ENCODE measurements at places on chromosomes 12 and 14.

GRCh38 chr14:24873551-24873950 lies 176.4 kb downstream of the STXBP6 start:
- no peak for DNase-seq

DNA sequence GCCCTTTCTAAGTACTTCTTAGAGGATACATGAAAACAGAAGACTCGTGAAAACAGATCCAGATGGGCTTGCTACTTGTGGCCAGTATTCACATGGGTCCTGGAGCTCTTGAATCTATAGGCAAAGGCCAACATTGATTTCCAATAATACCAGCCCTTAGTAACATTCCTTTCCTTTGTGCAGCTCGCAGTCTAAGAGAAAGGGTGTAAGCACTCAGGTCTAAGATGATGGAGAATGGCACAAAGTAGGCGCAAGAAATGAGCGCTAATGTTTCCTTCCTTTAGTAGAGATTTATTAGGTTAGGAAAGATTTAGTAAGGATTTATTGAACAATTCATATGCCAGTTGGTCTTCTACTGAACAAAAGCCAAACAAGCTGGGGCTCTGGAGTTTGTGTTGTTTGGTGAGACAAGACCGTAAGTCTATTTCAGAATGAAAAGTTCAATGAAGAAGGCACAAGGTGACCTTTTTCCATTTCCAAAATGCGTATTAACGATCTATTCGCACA lies 525 bp downstream of the RNU6-8 start:
- no peak for DNase-seq

- no peak for DNase-seq
Observed at GRCh38 chr14:95069547-95069946, 87.8 kb downstream of the DICER1 start.

- no peak for DNase-seq
Observed at GRCh38 chr14:74952180-74952665, 3.2 kb downstream of the PGF start.

- DNase-seq: no peak
Observed at GRCh38 chr12:91632042-91632786, 449.6 kb upstream of the DCN start.

GRCh38 chr12:1474041-1474573 lies 120.3 kb downstream of the FBXL14 start:
- DNase-seq: no peak

- DNase-seq: no peak
Observed at GRCh38 chr14:103765526-103765925, 49.9 kb downstream of the ZFYVE21 start.

GRCh38 chr14:101898416-101898815 lies 66.0 kb upstream of the DYNC1H1 start:
- DNase-seq: no peak

GRCh38 chr12:1006255-1006654 lies 15.2 kb downstream of the ERC1 start:
- DNase-seq: no peak

DNA sequence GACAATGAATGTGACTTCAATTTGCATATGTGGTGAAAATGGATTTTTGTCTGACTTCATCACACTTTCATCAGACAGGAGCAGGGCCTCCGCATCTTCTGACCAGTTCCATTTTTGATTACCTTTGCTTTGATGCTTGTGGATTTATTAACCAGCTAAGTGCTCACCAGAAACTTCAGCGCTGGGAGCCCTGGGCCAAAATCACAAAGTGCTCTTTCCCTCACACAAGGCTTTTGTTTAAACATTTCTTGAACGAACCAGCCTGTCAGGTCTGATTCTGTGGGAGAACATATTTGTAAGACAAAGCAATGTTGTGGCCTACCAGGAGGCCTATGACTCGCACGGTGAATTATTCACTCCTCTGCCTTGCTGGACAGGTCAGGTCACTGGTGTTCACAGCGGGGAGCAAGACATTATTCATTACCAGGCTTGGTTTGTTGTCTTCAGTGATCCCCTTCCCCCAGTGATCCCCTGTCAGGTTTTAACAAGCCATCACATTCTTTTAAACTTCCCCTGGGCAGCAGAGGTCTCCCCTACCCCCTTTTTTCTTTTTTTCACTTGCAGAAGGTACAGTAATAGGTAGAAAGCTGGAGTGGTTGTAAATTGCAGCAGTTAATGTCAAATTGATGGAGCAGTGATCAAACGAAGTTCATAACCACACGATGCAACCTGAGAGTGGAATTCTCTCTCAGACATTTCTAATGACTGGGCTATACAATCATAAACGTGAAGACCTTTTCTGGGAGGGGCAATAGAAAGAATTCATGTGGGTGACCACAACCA lies 167.5 kb upstream of the PRICKLE1 start:
- DNase-seq: no peak

DNA sequence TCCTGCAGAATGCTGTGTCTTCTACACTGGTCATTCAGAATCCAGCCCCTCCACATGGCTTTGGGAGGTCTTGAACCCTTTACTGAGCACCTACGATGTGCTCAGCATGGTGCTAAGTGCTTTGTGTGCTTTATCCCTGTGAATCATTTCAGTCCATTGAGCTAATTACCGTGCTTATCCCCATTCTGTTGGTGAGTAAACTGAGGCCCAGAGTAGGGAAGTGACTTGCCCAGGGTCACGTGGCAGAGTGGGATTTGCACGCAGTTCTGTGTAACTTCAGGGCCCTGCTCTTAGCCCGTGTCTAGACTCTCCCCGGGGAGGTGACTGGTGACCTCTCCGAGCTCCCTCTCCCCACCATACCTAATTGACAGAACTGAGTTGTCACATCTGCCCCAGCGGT lies 27.4 kb downstream of the MVK start:
- DNase-seq: no peak

DNA sequence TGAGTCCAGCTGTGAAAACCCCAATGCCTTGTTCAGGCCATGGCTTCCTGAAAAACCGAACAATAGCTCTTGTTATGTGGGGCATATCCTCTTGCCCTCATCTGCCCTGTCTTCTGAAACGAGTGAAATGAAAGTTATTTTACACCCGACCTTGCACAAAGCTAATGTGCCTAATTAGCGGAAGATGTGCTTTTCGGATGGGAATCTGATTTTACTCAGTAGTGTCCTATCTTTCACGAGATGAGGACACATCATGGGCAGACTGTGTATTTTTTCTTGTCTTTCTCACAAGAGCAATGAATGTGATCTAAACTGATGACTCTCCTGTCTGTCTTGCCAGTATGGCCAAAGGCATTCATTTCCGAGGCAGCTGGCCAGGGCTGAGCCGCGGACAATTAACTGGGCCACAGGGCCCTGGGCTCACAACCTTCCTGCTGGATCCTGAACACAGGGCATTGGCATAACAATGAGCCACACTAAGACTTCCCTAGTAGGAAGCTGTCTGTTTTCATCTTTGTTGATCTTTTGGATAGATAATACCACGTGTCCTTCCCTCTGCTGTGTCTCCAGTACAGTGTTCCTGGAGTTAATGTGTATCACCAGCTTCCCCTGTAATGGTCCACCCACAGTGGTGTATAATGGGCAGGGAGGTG lies 86.0 kb upstream of the HIF1A start:
- no peak for DNase-seq

GRCh38 chr12:103401421-103401820 lies 94.3 kb downstream of the C12orf42 start:
- no peak for DNase-seq

DNA sequence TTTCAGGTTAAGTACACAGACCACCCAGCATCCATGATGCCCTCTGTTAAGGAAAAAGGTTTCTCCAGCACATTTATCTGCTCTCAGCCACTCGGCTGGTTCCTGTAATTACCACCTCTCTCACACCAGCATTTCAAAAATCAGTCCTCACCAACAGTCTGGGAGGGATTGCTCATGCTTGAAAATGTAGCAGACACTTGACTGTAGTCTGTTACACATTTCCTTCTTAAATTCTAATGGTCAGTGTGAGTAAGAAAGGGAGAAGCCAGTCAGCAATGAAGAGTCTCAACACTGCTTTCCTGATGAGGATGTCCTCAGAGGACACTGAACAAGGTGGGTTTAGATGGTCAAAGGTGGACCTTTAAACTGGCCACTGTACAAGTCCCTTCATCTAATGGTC lies 6.0 kb downstream of the ZBTB39 start:
- no peak for DNase-seq

DNA sequence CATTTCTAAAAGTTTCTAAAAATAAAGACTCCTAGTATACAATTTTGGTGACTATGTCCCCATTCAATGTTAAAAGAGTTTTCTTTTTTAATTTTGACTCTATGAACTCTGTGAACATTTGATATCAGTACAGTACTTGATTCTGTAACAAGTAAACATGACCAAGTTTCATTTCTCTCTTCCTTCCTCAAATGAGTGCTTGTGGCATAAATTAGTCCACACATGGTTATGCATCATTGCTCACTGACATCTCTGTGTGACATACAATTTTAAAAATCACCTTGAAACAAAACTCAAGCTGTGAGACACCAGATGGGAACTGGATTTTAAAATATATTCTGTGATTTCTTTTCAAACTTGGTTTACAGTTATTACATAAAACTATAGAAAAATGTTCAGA lies 253.9 kb upstream of the MDGA2 start:
- DNase-seq: no peak

GRCh38 chr14:90408713-90409112 lies 11.9 kb downstream of the CALM1 start:
- DNase-seq: no peak

- peak; percentile 63 for DNase-seq
Observed at GRCh38 chr12:5988659-5989116, 43.6 kb upstream of the ANO2 start.

DNA sequence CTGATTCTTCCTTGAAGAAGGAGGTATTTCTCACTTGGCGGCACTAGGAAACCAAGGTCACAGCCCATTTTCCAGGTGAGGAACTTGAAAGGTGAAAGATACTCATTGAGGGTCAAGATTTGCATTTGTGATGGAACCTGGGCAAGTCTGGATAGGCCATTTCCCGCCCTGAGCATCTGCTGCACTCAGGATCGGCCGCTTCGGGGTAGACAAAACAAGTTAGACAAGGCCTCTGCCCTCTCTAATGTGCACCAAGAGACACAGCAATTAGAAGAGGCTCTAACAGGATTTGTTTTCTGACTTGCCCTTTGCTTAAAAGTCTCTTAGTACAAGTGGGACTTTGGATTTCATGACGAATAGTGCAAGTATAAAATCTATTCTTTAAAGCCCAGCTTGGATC lies 167.2 kb downstream of the KTN1 start:
- DNase-seq: no peak

DNA sequence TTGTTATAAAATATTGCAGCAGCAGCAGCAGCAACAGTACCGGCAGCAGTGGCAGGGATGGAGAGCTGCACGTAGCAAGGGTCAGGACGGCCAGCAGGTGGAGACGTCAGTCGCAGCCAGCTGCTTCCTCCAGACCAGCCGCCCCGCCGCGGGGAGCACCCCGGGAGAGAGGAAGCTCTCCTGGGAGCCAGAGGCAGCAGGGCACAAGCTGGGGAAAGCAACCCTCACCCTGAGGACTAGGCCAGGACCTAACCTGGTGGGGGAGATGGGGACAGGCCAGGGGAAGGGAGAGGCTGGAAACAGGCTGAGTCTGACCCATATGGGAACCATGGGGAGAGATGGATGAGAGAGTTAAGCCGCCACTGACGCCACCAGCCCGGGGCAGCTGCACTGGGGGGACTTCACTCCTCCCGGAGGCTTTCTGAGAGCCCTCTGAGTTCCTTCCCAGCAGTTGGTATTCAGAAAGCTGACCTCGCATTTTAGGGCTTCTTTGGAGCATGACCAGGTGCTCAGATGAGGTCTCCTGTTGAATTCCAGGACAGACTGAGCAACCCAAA lies 56.3 kb downstream of the SPTB start:
- peak; percentile 93 for DNase-seq
